ENCODE measurements at places on chromosomes 4 and X.

DNA sequence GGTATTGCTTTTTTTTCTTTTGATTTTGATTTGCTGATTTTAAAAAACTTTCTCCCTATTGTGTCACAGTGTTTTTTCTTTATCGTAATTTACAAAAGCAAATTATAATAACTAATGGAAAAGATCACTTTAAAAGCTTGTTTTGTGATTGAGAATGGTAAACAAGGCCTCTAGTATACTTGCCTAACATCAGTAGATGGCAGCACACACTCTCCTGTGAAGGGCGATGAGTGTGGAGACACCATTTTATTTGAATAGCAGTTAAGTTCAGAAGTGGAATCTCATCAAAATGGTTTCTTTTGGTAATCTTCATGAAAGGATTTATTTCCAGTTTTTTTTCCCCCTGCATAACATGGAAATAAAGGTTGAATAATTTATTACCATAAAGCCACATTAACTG is 72.3 kb downstream of the PAK3 start:
- peak; percentile 4 for DNase-seq

DNA sequence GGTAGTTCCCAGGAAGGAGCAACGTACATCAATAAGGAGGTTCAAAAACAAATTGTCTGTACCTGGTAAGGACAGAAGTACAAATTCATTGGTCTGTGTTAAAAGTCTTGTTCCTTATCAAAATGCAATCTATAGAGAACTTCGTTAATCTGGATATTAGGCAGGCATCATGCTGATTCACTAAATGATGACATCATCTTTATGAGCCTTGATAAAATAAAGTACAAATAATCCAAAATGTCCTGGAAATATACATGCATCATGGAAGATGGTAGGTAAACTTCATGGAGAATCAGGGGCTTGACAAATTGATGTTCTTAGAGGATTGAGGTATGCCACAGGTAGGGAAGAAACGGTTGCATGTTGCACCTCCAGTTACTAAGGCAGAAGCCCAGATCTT is 433.9 kb downstream of the TRIML1 start:
- no peak for DNase-seq

- no peak for DNase-seq
These were observed 197.6 kb upstream of the KLF3 start for GRCh38 chr4:38466401-38466800.

GRCh38 chrX:123740006-123740405 is 7.2 kb upstream of the THOC2 start:
- no peak for DNase-seq

DNA sequence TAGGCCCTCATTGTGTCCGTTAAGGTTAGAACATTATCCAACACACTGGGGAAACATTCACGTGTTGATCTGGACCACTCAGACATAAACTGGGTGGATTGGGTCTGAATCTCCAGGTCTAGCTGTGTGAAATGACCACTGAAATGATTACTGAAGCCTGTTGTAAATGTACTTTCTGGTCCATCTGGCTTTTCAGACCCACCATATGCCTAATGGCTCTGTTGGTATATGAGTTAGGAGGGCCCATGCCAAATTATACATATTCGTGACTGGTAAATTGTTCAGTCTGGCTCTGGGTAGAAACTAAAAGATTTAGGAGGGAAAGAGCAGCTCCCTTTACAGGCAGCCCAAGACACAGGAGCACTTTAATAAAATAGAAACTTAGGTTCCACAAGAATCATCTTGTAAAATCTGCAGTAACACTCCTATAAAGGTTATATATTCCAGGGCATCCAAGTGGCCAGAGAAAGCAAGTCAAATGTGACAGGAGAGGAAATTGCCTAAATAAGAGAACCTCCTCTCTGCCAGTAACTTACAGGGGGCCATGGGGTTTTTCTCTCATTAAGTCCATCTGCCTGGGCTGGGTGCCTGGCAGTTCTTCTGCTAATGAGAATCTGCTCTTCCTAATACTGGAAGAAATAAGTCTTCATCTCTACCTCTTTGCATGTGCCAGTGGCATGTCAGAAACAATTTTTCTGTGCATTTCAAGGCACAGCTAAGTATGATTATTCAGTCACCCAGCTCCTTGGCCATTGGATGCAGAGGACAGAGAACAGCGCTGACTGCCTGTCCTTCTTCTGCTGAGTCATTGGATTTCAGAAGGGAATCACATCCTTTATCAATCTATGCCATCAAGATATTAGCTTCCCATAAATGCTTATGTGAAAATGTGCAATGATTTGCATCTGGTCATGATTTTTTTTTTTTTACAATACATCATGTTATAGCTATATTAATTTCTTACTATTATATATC is 112.6 kb downstream of the GLRA2 start:
- no peak for DNase-seq

DNA sequence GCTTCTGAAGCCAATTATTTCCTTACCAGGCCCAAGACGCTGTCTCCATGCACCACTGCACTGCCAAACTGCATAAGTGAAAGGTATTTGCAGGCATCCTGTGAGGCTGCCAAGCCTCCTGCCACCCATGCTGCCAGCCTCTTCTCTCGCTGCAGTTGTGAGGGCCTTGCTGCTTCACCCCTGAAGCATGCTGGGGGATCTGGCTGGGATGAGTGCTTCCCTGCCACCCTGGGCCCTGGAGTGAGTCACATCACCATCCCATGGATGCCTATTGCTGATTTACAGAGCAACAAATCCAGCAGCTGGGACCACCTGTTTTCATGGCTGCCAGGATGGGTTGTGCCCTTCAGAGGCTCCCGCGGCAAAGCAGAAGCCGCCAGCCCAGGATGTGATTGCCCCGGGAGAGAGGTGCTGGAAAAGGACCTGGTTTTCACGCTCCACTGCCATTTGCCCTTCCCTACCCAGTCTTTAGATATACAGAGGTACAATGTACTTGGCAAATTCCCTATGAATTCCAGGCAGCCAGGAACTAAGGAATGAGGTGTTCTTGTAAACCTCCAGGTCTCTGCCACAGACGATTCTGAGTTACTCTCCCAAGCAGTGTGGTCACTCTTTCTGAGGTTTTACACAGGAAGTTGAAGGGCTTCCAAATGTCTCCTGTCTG is 41.5 kb upstream of the PTCHD1 start:
- peak; percentile 85 for DNase-seq

- no peak for DNase-seq
These were observed 39.0 kb upstream of the SLC7A3 start for GRCh38 chrX:70969635-70970481.

DNA sequence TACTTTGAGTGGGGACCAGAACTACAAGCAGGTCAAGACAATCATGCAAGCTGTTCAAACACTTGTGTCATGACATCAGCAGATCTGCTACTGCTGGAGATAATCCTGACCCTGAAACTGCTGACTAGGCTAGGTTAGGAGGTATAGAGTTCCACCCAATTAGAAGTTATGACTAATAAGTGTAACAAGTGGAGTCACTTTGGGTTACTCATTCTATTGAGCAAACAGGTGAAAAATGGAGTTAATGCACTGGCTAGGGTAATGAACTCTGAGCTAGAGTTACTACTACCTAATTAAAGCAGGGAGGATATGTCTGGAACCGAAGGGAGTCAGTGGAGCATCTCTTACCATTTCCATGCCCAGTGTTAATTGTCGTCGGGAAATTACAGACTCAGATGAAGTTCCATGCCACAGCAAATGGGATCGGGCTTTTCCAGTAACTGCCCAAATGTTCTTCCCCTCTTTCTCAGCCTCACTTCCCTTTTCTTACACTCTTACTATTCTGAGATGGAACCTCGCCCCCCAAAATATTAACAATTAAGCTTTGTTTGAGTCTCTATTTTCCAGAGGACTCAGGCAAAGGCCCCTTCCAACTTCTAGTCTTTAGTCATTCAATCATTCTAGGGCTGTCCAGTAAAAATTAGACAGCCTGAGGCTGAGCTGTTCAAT is 19.8 kb upstream of the MANBA start:
- DNase-seq: no peak

DNA sequence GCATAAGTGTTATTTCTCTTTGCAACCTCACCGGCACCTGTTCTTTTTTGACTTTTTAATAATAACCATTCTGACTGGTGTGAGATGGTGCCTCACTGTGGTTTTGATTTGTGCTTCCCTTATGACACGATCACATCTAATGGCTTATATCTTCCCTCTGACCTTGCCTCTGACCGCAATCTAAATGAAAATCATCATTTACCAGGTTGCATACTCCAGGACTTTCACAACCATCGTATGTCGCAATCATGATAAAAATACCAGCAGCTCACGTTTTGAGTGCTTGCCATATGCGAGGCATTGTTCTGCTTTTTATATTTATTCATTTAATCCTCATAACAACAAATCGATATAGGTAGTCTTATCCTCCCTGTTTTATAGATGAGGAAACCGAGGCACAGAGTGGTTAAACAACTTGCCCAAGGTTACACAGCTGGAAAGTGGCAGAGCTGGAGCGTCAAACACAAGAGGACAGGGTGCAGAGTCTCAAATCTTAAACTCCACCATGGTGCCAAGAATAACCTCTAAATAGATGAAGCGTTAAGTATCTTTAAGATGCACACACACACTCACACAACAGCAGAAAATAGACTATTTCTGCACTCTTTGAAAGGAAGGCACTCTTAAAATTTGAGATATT is 102.2 kb downstream of the SEL1L3 start:
- no peak for DNase-seq

GRCh38 chr4:142539796-142540482 is 306.2 kb downstream of the INPP4B start:
- no peak for DNase-seq

DNA sequence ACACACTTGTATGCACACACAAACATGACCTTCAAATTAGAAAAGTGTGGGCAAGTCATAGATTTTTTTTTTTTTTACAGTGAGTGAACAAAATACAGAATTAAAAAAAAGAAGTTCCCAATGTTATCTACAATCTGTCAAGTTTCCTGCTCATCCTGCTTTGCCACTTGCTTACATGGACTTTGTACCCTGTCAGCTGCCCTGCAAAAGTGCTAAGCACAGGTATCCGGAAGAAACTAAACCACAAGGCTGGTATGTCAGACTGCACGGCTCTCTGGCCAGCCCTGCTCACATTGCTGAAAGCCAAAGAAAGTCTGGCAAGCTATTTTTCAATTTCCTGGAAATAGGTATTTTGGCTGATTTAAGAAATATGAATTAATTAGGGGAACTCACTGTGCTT is 38.9 kb upstream of the BCLAF3 start:
- peak; percentile 7 for DNase-seq

GRCh38 chr4:123649645-123650391 is 253.2 kb downstream of the SPRY1 start:
- peak; percentile 24 for DNase-seq

GRCh38 chr4:3502941-3503936 is 29.0 kb downstream of the LRPAP1 start:
- DNase-seq: no peak

GRCh38 chrX:17375637-17376430 is 834 bp downstream of the NHS start:
- DNase-seq: peak; percentile 6

GRCh38 chr4:3330707-3331106 is 37.9 kb downstream of the RGS12 start:
- DNase-seq: no peak

DNA sequence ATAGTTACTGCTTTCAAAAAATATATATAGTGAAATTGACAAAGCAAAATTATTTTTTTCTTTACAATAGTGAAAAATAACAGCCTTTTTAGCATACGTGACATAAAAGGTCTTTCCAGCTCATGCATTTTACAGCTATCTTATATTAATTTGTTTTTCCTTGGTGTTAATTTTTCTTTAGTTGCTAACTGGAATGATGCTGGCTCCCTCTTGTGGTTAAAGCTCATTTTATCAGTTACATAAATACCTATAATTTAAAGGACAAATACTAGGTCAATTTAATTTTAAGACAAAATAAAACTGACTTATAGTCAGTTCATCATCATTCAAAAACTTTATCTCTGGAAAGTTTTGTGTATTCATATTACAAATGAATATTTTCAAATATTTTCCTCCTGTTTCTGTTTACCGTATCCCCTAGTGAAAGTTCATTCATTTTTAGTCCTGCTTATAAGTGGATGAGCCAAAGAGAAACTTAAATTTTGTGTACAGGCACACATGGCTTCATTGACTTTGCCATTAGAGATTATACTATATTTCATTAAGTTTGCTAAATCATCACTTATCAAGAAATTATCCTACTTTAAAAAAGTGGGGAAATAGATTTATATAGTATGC is 9.9 kb upstream of the ANAPC4 start:
- DNase-seq: peak; percentile 41

- peak; percentile 14 for DNase-seq
These were observed 38.5 kb upstream of the PRSS48 start for GRCh38 chr4:151238477-151238876.

- DNase-seq: peak; percentile 51
These were observed 8.3 kb upstream of the BCOR start for GRCh38 chrX:40105835-40106675.

GRCh38 chrX:40684092-40684491 is 36.7 kb upstream of the CXorf38 start:
- DNase-seq: no peak

DNA sequence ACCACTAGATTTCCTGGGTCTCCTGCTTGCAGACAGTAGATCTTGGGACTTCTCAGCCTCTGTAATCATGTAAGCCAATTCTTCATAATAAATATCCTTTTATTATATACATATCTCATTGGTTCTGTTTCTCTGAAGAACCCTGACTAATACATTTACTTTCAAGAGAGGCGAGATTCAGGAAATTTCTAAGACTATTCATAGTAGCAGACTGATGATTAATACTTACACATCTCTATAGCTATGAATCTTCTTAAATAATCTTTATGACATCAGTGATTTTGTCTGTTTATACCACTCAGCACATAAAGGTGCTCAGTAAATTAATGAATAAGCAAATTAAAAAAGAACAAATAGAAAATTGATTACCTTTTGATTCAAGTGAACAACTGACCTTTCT is 682.3 kb upstream of the GRID2 start:
- DNase-seq: no peak

GRCh38 chr4:53003959-53004358 is 141.8 kb downstream of the RASL11B start:
- no peak for DNase-seq

GRCh38 chrX:21590012-21590776 is 67.9 kb downstream of the KLHL34 start:
- no peak for DNase-seq

- no peak for DNase-seq
These were observed 151.5 kb downstream of the VEGFC start for GRCh38 chr4:176641237-176641636.

GRCh38 chr4:72319601-72320021 is 249.4 kb downstream of the ADAMTS3 start:
- DNase-seq: peak; percentile 57

- DNase-seq: no peak
These were observed 58.4 kb upstream of the SLIT2 start for GRCh38 chr4:20193141-20193936.

- peak; percentile 2 for DNase-seq
These were observed 35.9 kb downstream of the ETDC start for GRCh38 chrX:135345107-135345589.

All from ACHN (cell line).